ENCODE measurements at places on chromosomes 2 and 18.

DNA sequence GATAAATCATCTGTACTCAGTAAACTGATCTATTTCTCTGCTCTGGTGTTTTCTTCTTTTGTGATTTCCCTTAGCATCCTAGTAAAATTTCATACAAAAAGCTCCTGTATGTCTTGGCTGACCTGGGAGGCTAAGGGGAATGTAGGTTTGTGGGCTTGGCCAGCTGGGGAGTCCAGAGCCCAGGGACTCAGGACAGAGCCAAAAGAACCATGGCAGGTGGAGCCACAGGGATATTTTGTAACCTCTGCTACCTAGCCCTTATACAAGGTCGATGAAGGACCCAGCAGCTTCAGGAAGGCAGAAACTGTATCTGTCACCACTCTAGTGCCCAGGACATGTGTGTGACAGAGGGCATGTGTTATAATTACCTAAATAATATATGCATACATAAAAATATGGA, 22.7 kb upstream of the ZCCHC2 start:
- no peak for DNase-seq

DNA sequence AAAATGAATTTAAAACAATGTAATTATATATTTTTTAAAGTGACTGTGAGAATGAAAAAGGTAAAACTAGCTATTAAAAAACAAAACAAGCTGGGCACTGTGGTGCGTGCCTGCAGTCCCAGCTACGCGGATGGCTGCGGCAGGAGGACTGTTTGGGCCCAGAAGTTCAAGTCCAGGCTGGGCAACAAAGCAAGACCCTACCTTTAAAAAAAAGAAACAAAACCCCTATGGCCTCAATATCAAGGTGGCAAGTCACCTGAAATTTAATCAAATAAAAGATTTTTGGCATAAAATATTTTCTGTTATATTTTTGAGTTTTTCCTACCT, 46.9 kb upstream of the STRN start:
- no peak for DNase-seq

GRCh38 chr2:164818149-164819136, 23.2 kb downstream of the COBLL1 start:
- no peak for DNase-seq

GRCh38 chr18:27931535-27931934, 245.4 kb downstream of the CDH2 start:
- no peak for DNase-seq

DNA sequence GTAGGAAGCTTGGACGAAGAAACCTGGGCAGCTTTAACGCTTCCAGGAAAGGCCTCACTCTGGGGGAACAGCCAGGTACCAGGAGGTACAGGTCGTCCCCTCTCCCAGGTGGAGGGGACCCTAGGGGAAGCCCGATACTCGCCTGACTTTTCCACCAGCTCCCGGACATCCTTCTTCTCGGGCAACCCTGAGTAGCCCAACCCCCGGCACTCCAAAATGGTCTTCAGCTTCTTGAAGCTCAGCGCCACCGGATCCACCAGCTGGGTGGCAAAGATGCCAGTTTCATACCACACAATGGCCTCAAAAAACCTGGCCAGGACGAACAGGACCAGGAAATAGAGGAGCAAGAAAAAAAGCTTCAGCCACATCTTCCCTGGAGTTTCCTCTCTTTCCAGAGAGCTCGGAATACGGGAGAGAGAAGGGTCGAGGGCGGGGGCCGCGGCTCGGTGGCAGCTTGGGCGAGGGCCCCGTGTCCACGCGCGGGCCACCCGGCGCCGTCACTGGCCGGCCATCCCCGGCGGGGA, 1.1 kb downstream of the RNF103 start:
- DNase-seq: no peak

DNA sequence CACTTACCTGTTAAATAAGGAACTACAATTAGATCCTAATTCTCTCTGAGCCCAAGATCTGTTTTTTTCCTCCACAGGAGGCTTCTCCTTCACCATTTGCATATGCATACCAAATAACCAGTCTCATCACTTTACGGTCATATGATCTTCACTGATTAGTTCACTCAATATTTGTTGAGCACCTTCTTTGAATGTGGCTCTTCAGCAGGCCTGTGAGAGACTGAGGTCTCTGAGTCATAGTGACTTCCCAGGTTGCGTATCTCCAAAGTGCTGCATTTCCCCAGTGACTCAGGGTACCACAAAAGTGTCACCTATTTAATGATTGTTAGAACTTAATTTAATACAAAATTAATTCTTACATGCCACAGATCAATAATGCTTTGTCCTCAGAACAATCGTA, 108.8 kb upstream of the TRIB2 start:
- DNase-seq: no peak

- no peak for DNase-seq
These were observed 79.2 kb upstream of the SETBP1 start for GRCh38 chr18:44601447-44601846.

- DNase-seq: peak; percentile 66
These were observed 58.5 kb upstream of the MSH6 start for GRCh38 chr2:47724221-47724981.

DNA sequence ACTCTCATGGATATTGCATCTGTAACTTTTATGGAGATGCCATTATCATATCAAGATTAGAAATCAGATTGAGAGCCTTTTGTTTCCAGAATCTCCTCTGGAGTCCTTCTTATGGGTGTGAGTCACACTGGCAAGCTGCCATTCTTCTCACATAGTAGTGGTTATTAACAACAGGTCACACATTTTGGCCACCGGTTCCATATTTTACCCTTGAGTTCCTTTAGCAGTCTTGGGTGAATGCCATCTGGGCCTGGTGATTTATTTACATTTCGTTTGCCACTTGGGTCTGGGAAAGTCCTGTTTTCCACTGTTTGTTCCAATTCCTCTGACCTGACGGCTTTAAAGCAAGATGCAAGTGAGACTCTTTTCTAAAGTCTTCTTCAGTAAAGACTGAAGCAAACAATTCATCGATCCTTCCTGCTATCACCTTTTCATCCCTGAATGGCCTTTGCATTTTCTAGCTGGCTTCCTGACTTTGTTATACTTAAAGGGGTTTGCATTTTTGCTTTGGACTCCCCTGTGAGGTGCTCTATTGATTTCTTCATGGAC, 80.5 kb upstream of the CAVIN2 start:
- no peak for DNase-seq

- DNase-seq: no peak
These were observed 100.6 kb downstream of the MSH2 start for GRCh38 chr2:47503481-47504070.

DNA sequence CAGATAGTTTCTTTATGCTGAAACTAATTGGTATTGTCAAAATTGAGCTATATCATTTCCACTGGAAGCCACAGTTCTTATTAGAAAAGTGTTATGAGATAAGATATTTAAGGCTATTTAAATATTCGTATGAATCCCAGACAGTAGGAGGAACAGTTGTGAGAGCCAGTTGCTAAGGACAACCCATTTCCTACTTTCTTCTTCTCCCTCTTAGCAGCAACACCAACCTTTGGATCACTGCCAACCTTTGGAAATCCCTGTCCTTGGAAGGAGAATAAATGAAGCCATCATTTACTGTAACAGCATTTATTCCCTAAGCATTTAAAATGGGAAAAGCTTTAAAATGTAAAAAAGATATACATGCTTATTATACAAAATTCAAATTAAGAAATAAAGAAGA, 85.8 kb downstream of the PLCL1 start:
- no peak for DNase-seq

- DNase-seq: no peak
These were observed 256.0 kb upstream of the RAB6C start for GRCh38 chr2:129723277-129724020.

DNA sequence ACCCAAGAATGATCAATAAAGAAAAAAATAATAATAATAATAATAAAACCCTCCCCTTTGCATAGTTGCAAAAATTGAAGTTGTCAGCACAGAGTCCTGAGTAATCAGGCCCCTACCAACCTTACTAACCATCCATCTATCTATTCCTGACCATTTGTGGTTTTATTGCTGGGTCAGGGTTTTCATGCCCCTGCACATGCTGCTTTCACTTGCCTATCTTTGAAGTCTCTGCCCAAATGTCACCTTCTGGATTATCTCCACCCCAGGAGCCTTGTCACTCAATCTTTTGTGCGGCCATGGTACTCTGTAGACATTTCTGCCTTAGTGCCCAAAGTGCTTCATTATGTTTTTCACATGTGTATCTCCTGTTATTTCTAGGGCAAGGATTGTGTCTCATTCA, 35.1 kb downstream of the SLC30A6 start:
- DNase-seq: no peak

DNA sequence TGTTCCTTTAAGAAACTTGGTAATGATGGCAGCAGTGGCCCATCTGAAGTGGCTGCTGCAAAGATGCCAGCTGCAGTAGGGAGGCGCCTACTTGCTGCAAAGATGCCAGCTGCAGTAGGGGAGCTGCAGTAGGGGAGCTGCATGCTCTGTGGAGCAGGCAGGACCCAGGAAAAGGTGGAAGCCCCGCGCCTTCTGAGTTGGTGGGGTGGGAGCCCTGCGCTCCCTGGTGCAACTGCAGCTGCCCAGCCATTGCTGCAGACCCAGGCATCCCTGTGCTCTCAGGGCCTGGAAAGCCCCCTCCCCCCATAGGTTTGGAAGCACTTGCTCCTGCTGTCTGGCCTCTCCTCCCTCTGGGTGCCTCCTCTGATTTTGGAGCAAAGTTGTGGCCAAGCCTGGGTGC, 155.3 kb downstream of the DPP4 start:
- no peak for DNase-seq

DNA sequence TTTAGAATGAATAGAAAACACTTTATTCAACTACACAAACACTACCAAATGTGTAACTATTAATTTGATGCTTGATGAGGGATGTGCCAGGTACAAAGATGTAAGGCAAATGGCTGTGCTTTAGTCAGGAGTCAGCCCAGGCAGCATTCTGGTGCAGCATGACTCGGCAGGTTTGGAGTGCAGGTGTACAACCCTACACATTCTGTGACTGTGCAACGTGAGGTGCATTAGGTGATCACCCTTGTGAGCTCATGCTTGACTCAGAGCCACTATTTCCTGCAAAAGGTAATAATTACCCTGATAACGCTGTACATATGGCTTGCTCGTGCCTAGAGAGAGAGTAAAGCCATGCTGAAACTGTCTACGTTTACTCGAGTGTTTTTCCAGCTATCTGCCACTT, 288.7 kb upstream of the DSEL start:
- DNase-seq: no peak

GRCh38 chr2:182368446-182368845, 58.4 kb downstream of the PDE1A start:
- no peak for DNase-seq

DNA sequence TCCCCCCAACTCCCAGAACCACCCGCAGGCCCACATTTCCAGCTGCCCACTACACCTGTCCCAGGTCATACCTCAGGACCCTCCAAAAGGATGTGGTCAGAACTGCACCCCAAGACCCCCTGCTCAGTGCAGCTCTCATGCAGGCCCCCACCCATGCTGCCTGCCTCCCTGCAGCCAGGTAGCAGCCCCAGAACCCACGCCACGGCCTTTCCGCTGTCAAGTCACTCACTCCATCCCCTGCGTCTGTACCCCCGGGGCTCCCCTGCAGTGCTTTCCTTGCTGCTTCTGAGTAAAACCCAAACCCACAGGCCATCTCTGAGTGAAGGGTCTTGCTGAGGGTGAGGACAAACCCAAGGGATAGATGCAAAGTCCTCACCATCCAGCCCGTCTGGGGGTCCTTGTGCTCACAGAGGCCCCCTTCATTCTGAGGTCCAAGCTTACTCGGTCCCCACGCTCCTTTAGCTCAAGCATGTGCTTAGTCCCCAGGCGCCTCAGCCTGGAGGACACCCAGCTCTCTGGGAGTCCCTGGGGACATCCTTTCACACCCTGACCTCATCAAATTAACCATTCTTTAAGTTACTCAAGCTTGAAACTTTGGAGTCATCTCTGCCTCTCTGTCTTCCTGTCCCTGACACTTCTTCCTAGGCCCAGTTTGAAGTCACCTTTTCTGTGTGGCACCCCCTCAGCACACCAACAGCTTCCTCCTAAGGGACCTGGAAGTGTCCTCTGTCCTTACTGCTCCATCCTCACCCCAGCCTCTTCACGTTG, 130.1 kb downstream of the SMAD7 start:
- DNase-seq: peak; percentile 83

DNA sequence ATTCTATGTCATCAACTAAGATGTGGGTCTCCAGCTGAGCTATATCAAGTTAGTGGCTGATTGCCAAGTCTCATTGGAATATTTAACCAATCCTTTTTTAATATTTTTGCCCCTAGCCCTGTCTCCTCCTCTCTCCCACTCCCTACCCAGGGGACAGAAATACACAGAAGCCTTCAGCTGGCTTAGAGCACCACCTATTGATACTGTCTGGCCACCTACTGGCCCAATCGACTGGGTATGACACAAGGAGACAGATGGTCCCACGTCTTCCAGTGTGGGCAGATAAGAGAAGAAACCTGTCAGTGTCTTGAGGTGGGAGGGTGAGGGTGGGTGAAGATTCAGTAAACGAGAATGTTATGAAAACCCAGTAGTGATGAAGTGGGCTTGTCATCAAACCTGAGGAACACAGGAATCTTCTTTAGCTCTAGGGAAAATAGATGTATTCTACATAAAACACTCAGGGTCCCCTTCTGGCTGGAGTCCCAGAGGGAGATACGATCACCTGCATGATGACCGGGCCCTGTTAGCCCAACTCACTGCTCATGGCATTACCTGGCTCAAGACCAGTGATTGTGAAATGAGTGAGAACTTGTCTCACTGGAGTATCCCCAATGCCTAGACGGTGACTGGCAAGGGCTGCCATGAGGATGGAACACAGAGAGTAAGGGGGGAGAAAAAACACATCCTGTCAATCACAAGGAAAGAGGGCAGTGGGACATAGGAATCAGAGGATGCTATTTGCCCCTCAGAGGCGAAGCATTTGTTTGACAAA, 26.7 kb downstream of the POLR1A start:
- no peak for DNase-seq

DNA sequence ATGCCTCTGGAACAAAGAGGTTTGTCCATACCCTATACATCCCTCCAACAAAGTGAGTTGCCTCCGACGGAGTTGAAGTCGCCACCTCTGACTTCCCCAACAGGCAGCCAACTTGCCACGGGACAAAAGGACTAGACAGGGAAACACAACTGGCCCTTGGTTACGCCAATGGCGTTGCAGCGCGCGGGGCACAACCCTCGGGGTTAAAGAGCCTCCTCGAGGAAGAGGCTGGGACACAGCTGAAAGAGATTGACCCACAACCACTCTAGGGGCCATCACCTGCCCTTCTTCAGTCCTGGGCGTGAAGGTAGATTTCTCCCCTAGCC, 545 bp downstream of the GTF3C2 start:
- DNase-seq: peak; percentile 18

DNA sequence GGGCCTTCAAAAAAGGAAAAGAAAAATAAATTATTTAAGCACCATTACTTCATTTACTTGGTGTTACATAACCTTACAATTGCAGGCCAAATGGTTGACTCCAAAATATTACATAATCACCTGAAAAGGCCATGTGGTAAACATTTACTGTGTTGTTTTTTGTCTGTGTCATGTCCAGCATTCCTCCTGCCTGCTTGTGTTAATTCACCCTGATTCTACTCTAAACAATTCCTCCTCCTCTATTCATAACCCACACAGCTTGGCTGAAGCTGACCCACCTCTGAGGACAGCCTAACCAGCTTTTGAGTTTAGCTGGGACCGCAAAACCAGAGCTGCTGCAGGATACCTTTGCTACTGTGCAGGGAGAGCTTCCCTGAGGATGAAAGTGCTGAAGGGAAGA, 35.4 kb downstream of the TMX3 start:
- DNase-seq: no peak

- no peak for DNase-seq
These were observed 40.2 kb upstream of the COPS8 start for GRCh38 chr2:237045449-237045848.

Measured in GM18507 (cell line).